ENCODE measurements at places on chromosomes 1 and 21. TPM values are rescaled to one million over a fixed set of nuclear protein-coding genes. Genes with fewer than 3 reads are reported as not detected.

GRCh38 chr1:199202331-199202730, 563.5 kb downstream of the PTPRC start:
- no peak for DNase-seq
- H3K4me3 ChIP-seq: no peak overlapping the region
- no peaks in the 10 kb centered on the region for H3K27me3 ChIP-seq
- peaks cover 12% of the 10 kb centered on the region for H3K4me1 ChIP-seq

DNA sequence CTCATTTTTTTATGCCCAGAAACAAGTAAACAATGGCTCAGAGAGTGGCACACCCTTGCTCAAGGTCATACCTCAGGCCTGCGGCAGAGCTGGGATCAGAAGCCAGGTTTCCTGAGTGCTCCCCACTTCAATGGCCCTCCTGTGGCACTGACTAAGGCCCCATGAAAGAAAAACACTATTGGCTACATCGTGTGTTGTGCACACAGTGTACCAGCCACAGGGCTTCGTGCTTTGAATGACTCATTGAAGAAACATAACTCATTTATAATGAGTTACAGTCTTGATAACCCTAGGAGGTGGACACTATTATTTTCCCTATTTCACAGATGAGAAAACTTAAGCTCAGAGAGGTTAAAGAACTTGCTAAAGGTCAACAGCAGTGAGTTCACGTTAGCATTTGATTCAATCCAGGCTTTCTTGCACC, 91.2 kb downstream of the TRABD2B start:
- H3K27ac ChIP-seq: no peak overlapping the region
- no peak for DNase-seq
- H3K36me3 ChIP-seq: no peaks in the 10 kb centered on the region
- H3K4me3 ChIP-seq: no peak overlapping the region
- H3K27me3 ChIP-seq: peaks cover 11% of the 10 kb centered on the region
- H3K4me1 ChIP-seq: no peaks in the 10 kb centered on the region

DNA sequence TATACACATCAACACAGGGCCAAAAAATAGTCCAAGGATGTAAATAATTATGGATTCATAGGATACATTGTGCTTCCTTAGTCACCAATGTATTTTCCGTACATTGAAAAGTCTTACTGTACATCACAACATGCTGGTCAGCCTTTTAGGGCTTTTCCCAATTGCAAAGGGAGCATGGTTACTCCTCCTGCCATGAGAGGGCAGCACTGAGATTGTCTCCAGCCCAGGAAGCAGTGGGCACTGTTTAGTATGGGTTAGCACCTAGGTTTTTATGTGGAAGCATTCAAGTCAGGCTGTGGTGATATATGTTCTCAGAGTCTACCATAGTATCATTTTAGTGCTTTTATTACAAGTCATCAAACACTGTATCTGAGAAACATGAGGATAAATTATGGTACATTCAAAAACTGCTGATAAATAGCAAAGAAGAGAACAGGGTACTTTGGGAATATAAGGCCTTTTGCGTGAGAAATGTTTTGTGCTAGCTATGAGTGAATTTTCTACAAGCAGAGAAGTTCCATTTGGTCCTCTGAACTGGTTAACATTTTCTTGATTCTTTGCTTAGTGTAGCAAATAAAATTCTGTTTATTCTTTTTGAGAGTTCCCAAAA, 34.0 kb downstream of the ST6GALNAC5 start:
- DNase-seq: no peak
- no peak overlapping the region for H3K27ac ChIP-seq
- H3K4me3 ChIP-seq: no peak overlapping the region
- H3K36me3 ChIP-seq: no peaks in the 10 kb centered on the region
- H3K4me1 ChIP-seq: no peaks in the 10 kb centered on the region
- H3K27me3 ChIP-seq: no peaks in the 10 kb centered on the region

GRCh38 chr1:172719694-172720138, 60.8 kb downstream of the FASLG start:
- no peak for DNase-seq
- H3K27ac ChIP-seq: no peak overlapping the region
- no peaks in the 10 kb centered on the region for H3K27me3 ChIP-seq
- H3K4me3 ChIP-seq: no peak overlapping the region

- DNase-seq: no peak
- peaks cover 7% of the 10 kb centered on the region for H3K4me1 ChIP-seq
- no peak overlapping the region for H3K4me3 ChIP-seq
- H3K27ac ChIP-seq: no peak overlapping the region
- H3K36me3 ChIP-seq: no peaks in the 10 kb centered on the region
Observed at GRCh38 chr1:168631671-168632400, 55.4 kb downstream of the XCL1 start.

DNA sequence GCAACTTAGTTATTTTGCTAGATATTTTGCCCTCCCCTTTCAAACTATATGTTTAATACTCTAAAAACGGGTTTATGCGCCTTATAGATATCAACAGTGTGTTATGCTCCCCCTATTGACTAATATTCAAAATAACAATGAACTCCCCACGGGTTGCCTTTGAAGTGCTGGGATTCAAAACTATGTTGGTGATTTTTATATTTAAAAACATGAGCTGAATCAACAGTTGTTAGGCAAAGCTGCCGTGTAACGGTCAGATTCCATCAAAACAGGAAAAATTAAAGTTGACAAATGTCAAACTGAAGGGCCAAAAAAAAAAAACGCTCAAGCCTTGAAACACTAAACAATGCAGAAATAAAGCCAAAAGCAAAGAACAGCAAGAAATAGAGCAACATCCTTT, 2.5 kb downstream of the TGFBR3 start:
- H3K4me1 ChIP-seq: peaks cover 73% of the 10 kb centered on the region
- no peaks in the 10 kb centered on the region for H3K36me3 ChIP-seq
- peak overlapping the region; percentile 97 for H3K4me3 ChIP-seq

DNA sequence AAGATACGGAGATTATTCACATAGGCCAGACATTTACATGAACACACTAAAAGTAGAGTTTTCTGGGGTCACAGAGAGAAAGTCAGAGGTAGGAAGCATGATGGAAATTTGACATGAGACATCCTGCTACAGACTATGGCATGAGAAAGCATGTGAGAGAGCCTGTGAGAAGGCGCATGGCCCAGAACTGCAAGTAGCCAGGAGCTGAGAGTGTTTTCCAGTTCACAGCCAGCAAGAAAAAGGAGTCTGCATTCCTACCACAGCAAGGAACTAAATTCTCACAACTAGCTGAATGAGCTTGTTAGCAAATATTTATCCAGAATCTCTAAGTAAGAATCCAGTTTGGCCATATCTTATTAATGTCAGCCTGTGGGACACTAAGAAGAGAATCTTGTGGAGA, 673.3 kb downstream of the BRINP3 start:
- DNase-seq: no peak
- H3K36me3 ChIP-seq: no peaks in the 10 kb centered on the region
- no peak overlapping the region for H3K4me3 ChIP-seq
- no peaks in the 10 kb centered on the region for H3K4me1 ChIP-seq
- no peaks in the 10 kb centered on the region for H3K27me3 ChIP-seq

GRCh38 chr1:227732586-227733308, 2.4 kb downstream of the JMJD4 start:
- H3K4me3 ChIP-seq: no peak overlapping the region
- no peak for DNase-seq
- peaks cover 17% of the 10 kb centered on the region for H3K36me3 ChIP-seq

DNA sequence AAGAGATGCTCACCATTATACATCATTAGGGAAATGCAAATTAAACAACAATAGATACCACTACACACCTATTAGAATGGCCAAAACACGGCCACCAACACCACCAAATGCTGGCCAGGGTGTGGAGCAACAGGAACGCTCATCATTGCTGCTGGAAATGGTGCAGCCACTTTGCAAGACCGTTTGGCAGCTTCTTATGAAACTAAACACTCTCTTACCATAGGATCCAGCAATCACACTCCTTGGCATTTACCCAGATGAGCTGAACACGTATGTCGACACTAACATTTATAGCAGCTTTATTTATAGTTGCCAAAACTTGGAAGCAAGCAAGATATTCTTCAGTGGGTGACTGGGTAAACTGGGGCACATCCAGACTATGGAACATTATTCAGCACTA, 28.9 kb upstream of the ADARB1 start:
- no peak for DNase-seq
- peaks cover 11% of the 10 kb centered on the region for H3K4me1 ChIP-seq
- H3K36me3 ChIP-seq: no peaks in the 10 kb centered on the region
- no peak overlapping the region for H3K4me3 ChIP-seq

DNA sequence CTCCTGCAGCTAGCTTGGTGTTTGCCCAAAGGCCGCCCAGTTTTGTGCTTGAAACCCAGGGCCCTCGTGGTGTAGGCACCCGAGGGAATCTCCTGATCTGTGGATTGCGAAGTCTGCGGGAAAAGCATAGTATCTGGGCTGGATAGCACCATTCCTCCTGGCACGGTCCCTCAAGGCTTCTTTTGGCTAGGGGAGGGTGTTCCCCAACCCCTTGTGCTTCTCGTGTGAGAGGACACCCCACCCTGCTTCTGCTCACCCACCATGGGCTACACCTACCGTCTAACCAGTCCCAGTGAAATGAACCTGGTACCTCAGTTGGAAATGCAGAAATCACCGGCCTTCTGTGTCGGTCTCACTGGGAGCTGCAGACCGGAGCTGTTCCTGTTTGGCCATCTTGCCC, 403.5 kb downstream of the USP25 start:
- H3K4me1 ChIP-seq: no peaks in the 10 kb centered on the region
- no peaks in the 10 kb centered on the region for H3K27me3 ChIP-seq
- DNase-seq: no peak
- no peak overlapping the region for H3K4me3 ChIP-seq
- no peak overlapping the region for H3K27ac ChIP-seq

- H3K27me3 ChIP-seq: peaks cover 23% of the 10 kb centered on the region
- no peak for DNase-seq
- no peaks in the 10 kb centered on the region for H3K4me1 ChIP-seq
Observed at GRCh38 chr1:90800012-90800717, 83.1 kb upstream of the BARHL2 start.

- H3K36me3 ChIP-seq: no peaks in the 10 kb centered on the region
- no peak overlapping the region for H3K4me3 ChIP-seq
- DNase-seq: no peak
- H3K27ac ChIP-seq: no peak overlapping the region
- no peaks in the 10 kb centered on the region for H3K27me3 ChIP-seq
Observed at GRCh38 chr1:184424945-184425344, 38.1 kb downstream of the C1orf21 start.

DNA sequence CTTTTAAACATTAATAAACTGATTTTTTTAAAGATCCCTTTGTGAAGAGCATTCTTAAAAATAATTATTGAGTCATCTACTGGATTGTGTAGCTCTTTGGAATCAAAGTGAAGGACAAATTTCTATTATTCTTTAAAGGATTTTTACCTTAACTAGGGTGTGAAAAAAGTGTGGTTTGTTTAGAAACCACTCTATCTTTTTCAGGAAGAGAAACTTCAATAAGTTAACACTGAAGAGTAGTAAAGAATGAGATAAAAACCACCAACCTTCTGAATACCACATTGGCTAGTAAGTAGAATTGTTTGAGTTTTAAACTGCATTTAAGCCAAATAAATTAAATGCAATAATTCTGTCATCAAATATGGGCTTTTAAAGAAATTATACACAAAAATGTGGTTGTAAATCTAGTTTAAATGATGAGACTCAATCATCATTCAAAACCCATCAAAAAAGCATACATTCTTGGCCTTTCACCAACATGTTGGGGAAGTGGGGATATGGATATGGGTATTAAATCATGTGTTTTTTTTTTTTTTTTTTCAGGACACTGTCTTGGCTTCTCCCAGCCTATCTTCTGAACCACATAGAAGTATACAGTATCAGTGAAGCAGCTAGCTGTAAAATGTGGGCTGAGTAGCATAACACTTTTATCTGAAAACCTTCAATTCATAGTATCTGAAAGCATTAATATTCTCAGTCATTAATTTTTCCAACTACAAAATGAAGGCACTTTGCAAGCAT, 4.8 kb downstream of the S1PR1 start:
- H3K27me3 ChIP-seq: no peaks in the 10 kb centered on the region
- H3K36me3 ChIP-seq: peaks cover 11% of the 10 kb centered on the region
- H3K4me3 ChIP-seq: peak overlapping the region; percentile 83
- H3K27ac ChIP-seq: peak overlapping the region; percentile 98
- DNase-seq: no peak

- H3K27me3 ChIP-seq: no peaks in the 10 kb centered on the region
- no peaks in the 10 kb centered on the region for H3K4me1 ChIP-seq
- no peak for DNase-seq
- H3K4me3 ChIP-seq: no peak overlapping the region
- no peaks in the 10 kb centered on the region for H3K36me3 ChIP-seq
Observed at GRCh38 chr1:56754708-56755479, 64.3 kb downstream of the FYB2 start.

DNA sequence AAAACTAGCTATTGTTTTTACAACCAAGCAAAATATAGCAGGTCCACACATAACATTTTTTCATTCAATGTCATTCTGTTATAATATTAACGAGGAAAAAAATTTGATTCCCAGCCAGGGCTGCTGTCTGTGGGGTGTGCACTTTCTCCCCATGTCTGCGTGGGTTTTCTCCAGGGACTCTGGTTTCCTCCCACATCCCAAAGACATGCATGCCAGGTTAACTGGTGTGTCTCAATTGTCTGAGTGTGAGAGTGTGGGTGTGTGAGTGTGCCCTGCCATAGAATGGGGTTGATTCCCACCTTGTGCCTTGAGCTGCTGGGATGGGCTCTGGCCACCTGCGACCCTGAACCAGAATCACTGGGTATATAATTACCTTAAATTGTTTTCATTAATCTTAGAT, 60.1 kb downstream of the MAP3K21 start:
- no peak for DNase-seq
- H3K36me3 ChIP-seq: no peaks in the 10 kb centered on the region
- no peak overlapping the region for H3K27ac ChIP-seq
- H3K4me1 ChIP-seq: no peaks in the 10 kb centered on the region
- no peak overlapping the region for H3K4me3 ChIP-seq
- peaks cover 16% of the 10 kb centered on the region for H3K27me3 ChIP-seq

DNA sequence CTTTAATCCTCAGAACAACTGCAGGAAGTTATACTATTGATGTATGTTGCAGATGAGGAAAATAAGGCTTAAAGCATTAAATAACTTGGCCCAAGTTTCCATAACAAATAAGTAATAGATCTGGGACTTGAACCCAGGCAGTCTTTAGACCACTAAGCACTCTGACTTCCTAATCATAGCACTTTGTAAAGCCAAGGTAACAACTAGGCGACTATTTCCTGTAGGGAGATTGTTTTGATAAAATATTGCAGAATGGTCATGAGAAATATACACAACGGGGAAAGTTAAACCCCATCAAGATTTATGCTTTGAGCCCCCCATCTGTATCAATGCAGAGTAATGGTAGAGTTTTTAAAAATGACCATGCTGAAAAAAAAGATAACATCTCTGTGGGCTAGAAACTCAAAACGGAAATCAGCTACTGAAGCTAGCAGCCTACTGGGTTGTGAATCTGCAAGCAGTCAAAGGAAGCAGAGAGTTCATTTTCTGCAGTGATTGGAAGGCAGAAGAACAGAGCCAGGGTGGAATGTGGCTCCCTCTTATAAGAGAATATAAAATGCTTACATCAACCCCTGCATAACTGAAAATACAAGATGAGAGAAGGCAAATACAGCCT, 111.2 kb upstream of the OLIG2 start:
- no peaks in the 10 kb centered on the region for H3K27me3 ChIP-seq
- H3K4me3 ChIP-seq: no peak overlapping the region
- no peak for DNase-seq
- no peak overlapping the region for H3K27ac ChIP-seq
- no peaks in the 10 kb centered on the region for H3K4me1 ChIP-seq

GRCh38 chr21:31410499-31411131, 66.6 kb upstream of the TIAM1 start:
- no peak for DNase-seq
- H3K27ac ChIP-seq: peak overlapping the region; percentile 80
- no peak overlapping the region for H3K4me3 ChIP-seq
- H3K27me3 ChIP-seq: no peaks in the 10 kb centered on the region

The MUTYH gene
- 8.1 TPM for total RNA-seq

The NHLH2 gene
- not detected for total RNA-seq

The SMCP gene
- not detected for total RNA-seq

The MAEL gene
- 1.4 TPM for total RNA-seq
